ENCODE measurements at places on chromosomes 2 and 18. TPM values are rescaled to one million over a fixed set of nuclear protein-coding genes. Genes with fewer than 3 reads are reported as not detected.

The GPR45 gene
- not detected for total RNA-seq

The TMEM163 gene
- 1.3 TPM for total RNA-seq

The KRCC1 gene
- 15.0 TPM for total RNA-seq

The GRP gene
- not detected for total RNA-seq

The PRSS56 gene
- total RNA-seq: not detected

The PCGF1 gene
- 17.4 TPM for total RNA-seq

The CAB39 gene
- total RNA-seq: 57.3 TPM

Data from endothelial cell of umbilical vein (primary cell).